ENCODE measurements at places on chromosomes 16 and 17.

DNA sequence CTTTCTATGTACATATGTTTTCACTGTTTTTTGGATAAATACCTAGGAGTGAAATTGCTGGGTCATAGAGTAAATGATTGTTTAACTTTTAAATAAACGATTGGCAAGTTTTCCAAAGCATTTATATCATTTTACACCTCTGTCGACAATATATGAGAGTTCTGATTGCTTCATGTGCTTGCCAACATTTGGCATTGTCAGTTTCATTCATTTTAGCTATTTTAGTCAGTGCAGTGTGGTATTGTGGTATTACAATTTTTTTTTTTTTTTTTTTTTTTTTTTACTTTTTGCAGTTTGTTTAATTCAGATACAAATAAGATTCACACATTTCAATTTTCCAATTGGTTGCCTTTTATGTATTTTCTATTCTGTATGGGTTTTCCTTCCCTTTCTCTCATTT, 26.0 kb downstream of the TADA2A start:
- H3K27ac ChIP-seq, result no peak overlapping the region
- H3K27me3 ChIP-seq, result no peaks in the 10 kb centered on the region
- no peak for DNase-seq
- peaks cover 40% of the 10 kb centered on the region for H3K36me3 ChIP-seq

- no peak overlapping the region for H3K27ac ChIP-seq
- no peak for DNase-seq
- H3K27me3 ChIP-seq, result peaks cover 64% of the 10 kb centered on the region
- no peak overlapping the region for H3K4me3 ChIP-seq
- H3K36me3 ChIP-seq, result no peaks in the 10 kb centered on the region
Observed at GRCh38 chr17:5127910-5128309, 12.1 kb downstream of the USP6 start.

- no peaks in the 10 kb centered on the region for H3K36me3 ChIP-seq
- H3K4me3 ChIP-seq, result no peak overlapping the region
- no peak for DNase-seq
- no peaks in the 10 kb centered on the region for H3K27me3 ChIP-seq
Observed at GRCh38 chr17:55487695-55488432, 23.4 kb downstream of the SMIM36 start.

- no peak overlapping the region for H3K4me3 ChIP-seq
- no peak overlapping the region for H3K27ac ChIP-seq
- no peak for DNase-seq
- H3K4me1 ChIP-seq, result no peaks in the 10 kb centered on the region
Observed at GRCh38 chr16:51201604-51202003, 50.5 kb upstream of the SALL1 start.

- H3K36me3 ChIP-seq, result peaks cover 10% of the 10 kb centered on the region
- peak within 1 kb of the TSS; percentile 64 for H3K4me3 ChIP-seq
- no peak within 1 kb of the TSS for H3K27ac ChIP-seq
- peaks cover 16% of the 10 kb centered on the region for H3K27me3 ChIP-seq
- H3K4me1 ChIP-seq, result peaks cover 10% of the 10 kb centered on the region
Observed at GRCh38 chr16:83967838-83968305, at the start of gene NECAB2. NECAB2 (plus strand) TSS chr16:83968244; CDS start chr16:83968649, 405 bp downstream.

DNA sequence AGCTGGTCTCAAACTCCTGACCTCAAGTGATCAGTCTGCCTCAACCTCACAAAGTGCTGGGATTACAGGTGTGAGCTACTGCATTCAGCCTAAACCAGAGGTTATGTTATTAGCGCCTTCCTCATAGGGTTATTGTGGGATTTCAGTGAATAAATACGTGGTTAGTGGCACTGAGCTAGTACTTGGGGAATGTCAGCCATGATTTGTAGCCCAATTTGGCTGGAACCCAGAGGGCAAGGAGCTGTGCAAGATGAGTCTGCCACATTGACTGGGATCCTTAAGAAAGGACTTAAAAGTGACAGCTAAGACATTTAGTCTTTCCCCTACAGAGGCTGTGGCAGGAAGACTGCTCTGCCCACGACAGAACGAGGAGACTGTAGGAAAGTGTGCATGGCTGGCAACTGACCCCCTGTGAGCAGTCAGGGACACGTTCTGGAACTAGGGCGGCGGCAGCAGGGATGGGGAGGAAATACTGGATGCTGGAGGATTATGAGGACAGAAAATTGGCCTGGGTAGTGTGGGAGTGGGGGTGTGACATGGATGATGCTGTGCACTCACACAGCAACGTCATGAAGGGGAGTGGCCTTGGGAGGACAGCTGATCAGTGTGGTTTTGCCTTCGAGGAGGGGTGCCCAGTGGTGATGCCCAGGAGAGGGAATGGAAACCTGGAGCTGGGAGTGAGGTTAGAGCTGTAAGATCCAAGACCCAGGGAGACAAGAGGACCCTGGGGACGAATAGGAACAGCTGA, 14.6 kb downstream of the ATP5PD start:
- H3K4me1 ChIP-seq, result peaks cover 51% of the 10 kb centered on the region
- H3K36me3 ChIP-seq, result no peaks in the 10 kb centered on the region
- H3K4me3 ChIP-seq, result peak overlapping the region; percentile 82
